ENCODE measurements at places on chromosomes 12 and 14. TPM values are rescaled to one million over a fixed set of nuclear protein-coding genes. Genes with fewer than 3 reads are reported as not detected.

The BIN2 gene
- 3.8 TPM for total RNA-seq

The MYF6 gene
- not detected for total RNA-seq

The SYCP3 gene
- not detected for total RNA-seq

The CLEC1B gene
- not detected for total RNA-seq

The CLEC4A gene
- total RNA-seq: 1.9 TPM

The LTBR gene
- 143 TPM for total RNA-seq

The HPD gene
- not detected for total RNA-seq

The TAMALIN gene
- 2.5 TPM for total RNA-seq

The CRIP1 gene
- total RNA-seq: 24.3 TPM

The GLIPR1L1 gene
- not detected for total RNA-seq

The CARMIL3 gene
- 1.1 TPM for total RNA-seq

The AMN gene
- total RNA-seq: 23.5 TPM

The TTC9 gene
- total RNA-seq: 22.5 TPM

The ADAM20 gene
- 0.21 TPM for total RNA-seq

The KRT83 gene
- not detected for total RNA-seq

The ASB2 gene
- total RNA-seq: 0.83 TPM

The SPTLC2 gene
- 36.8 TPM for total RNA-seq

The ZC3H10 gene
- total RNA-seq: 3.8 TPM

The WDHD1 gene
- 0.80 TPM for total RNA-seq

The SELPLG gene
- 10.1 TPM for total RNA-seq

The SERPINA1 gene
- total RNA-seq: 1.7 TPM

The CEBPE gene
- total RNA-seq: not detected

The ERBB3 gene
- total RNA-seq: 71.9 TPM

The METTL3 gene
- total RNA-seq: 27.7 TPM

The BATF gene
- total RNA-seq: 14.5 TPM

The MTERF2 gene
- 9.5 TPM for total RNA-seq

The SNRNP35 gene
- total RNA-seq: 14.9 TPM

The ZNF740 gene
- total RNA-seq: 6.9 TPM

The FERMT2 gene
- 6.5 TPM for total RNA-seq

The FGF23 gene
- total RNA-seq: not detected

The TAS2R14 gene
- total RNA-seq: 1.2 TPM

The CLEC2A gene
- not detected for total RNA-seq

The TOMM20L gene
- not detected for total RNA-seq

The NUP107 gene
- 14.2 TPM for total RNA-seq

The SYNDIG1L gene
- 0.19 TPM for total RNA-seq

The LRTM2 gene
- total RNA-seq: not detected

The RFLNA gene
- total RNA-seq: 0.23 TPM

The TRMT5 gene
- total RNA-seq: 7.9 TPM

The MMP14 gene
- 67.9 TPM for total RNA-seq

The FGD4 gene
- total RNA-seq: 20.9 TPM

The MYBPC1 gene
- not detected for total RNA-seq

The C12orf43 gene
- total RNA-seq: 8.1 TPM

Measured in esophagus squamous epithelium (tissue), 5 donors.